SK-N-SH treated with all-trans-retinoic acid at 6 μM for 48 hours (cell line): ENCODE measurements at places on chromosomes 13 and 19.

- ATAC-seq = no peak
Measured at GRCh38 chr19:444677-445210, 16.1 kb downstream of the SHC2 start.

DNA sequence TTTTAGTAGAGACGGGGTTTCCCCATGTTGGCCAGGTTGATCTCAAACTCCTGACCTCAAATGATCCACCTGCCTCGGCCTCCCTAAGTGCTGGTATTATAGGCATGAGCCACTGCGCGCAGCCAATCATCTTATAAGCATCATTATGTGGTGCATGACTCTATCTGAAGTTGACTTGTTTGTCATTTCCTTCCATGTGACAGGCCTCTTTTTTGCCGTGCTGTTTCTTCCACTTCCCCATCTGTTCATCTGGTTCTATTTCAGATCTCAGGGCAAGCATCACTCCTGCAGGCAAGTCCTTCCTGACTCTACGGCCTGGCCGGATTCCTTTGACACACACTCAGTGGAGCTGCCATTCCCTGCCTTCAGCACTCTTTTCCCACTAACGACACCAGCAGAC, 15.2 kb downstream of the COL5A3 start:
- no peak for ATAC-seq

- peak; percentile 91 for ATAC-seq
Measured at GRCh38 chr19:31378404-31378803, 29.2 kb upstream of the TSHZ3 start.

GRCh38 chr19:2044709-2045500, 6.1 kb downstream of the MKNK2 start:
- no peak for ATAC-seq

GRCh38 chr19:49889687-49890348, 6.9 kb downstream of the IL4I1 start:
- peak; percentile 42 for ATAC-seq

- no peak for ATAC-seq
Measured at GRCh38 chr19:48630296-48631063, 6.7 kb downstream of the DBP start.

- no peak for ATAC-seq
Measured at GRCh38 chr19:54339646-54340358, 840 bp upstream of the LILRA4 start.

DNA sequence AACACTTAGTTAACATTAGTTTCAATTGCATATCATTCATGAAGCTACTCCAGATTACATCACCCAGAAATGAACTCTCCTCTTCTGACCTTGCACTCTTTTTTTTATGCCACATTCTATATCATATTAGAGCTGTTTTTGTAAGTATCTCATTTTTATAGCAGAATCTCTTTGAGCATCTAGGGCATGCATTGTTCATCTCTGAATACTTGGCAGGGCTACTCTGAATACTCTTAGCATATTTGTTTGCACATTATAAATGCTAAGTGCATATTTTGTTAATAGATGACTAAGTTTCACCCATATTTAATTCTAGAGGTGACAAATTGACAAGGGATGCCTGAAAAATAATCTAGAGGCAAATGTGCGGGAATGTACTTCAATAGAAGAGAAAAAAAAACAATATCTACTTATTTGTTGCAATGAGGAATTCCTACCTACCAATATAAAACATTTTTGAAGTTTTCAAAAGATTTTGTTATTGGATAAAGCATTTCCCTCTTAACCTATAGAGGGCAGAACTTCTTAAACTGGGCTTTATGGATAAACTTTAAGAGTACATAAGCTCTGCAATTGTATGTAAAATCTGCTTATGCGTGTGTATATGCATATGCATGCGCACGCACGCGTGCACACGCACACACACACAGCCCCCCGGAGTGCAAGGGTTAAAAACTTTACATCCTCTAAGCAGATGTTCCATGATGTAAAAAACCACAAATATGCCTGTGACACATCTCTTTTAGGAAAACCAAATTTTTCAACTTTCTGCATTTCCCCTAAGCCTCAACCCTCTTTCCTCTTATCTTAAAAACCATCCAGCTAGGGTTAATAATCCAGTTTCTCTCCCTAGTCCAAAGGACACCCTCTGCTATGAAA, 73.0 kb upstream of the OXGR1 start:
- ATAC-seq = no peak

- peak; percentile 75 for ATAC-seq
Measured at GRCh38 chr13:27830010-27830409, 37.7 kb downstream of the GSX1 start.

DNA sequence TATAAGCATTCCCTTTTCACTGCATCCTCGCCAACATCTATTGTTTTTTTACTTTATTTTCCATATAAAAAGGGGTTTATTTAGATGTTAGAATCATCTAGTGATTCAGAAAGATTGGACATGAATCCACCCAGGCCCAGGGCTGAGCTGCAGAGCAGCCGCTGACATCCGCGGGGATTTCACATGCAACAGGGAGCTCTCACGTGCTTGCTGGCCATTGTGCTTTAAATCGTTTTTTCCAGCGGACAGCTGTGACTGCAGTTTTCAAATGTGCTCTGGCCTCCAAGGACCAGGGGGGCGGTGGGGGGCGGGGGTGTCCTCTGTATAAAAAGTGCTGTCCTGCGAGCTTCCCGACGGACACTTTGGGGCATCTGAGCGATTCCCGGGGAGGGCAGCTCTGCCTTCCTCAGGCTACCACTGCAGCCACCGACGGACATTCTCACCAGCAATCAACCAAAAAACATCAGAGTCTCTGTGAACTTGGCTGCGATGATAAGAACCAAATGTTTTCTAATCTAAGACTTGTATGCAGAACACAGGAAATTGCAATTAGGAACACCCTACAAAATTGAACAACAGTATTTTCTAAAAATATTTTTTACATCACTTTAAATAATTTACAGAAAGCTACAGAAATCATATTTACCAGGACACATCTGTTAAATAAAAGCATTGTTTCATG, 12.6 kb downstream of the RB1 start:
- ATAC-seq = no peak

GRCh38 chr13:75508002-75508548, 26.1 kb upstream of the TBC1D4 start:
- no peak for ATAC-seq

GRCh38 chr19:51097166-51097738, 11.0 kb downstream of the CTU1 start:
- peak; percentile 79 for ATAC-seq

- ATAC-seq = peak; percentile 4
Measured at GRCh38 chr19:58476498-58477015, 405 bp downstream of the ZNF446 start.

GRCh38 chr19:57559404-57560025, at the start of gene ZNF550:
Gene ZNF550 (minus strand): TSS chr19:57559863. CDS start chr19:57559682, 181 bp downstream.
- peak; percentile 100 for ATAC-seq
